Tibial artery (tissue), 4 donors: ENCODE measurements at places on chromosomes 11 and 22.

GRCh38 chr11:58647866-58648265 lies 25.4 kb downstream of the CNTF start:
- DNase-seq: no peak

- no peak for DNase-seq
Measured at GRCh38 chr11:113014262-113015097, 53.3 kb downstream of the NCAM1 start.

- DNase-seq: no peak
Measured at GRCh38 chr11:127376301-127376700, 375.7 kb upstream of the KIRREL3 start.

- no peak for DNase-seq
Measured at GRCh38 chr22:43919106-43919973, 4.3 kb upstream of the PNPLA3 start.

- no peak for DNase-seq
Measured at GRCh38 chr11:124150684-124151083, 32.5 kb upstream of the OR10D3 start.

- DNase-seq: no peak
Measured at GRCh38 chr11:69156673-69157155, 979 bp downstream of the SMIM38 start.

DNA sequence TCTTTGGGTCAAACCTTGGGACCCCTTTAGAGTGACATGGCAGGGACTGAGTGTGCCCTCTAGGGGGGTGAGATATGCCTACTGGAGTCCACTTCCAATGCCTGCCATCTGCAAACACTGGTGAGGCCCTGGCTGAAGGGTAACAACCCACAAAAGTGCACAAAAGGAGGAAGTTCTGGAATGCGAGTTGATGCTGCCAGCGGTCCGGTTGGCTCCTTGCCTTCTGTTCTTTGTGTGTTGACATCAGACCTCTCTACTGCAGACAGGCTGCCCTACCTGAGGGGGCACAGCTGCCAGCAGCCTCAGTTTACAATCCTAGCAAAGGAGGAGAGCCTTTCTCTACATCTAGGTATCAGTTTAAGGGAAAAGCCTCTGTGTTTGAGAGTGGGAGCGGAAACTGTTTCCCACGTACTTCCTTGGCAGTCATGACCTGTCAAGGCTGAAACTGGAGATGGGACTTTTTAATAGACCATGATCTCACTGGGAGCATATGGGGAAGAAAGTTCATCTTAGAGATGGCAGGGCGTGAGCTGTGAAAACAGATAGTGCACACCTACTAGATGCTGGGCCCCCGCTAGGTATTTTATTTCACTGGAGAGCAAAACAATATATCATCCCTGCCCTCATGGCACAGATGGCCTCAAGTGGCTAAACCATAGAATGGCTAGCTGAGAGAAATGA lies 27.2 kb downstream of the BMAL1 start:
- no peak for DNase-seq

DNA sequence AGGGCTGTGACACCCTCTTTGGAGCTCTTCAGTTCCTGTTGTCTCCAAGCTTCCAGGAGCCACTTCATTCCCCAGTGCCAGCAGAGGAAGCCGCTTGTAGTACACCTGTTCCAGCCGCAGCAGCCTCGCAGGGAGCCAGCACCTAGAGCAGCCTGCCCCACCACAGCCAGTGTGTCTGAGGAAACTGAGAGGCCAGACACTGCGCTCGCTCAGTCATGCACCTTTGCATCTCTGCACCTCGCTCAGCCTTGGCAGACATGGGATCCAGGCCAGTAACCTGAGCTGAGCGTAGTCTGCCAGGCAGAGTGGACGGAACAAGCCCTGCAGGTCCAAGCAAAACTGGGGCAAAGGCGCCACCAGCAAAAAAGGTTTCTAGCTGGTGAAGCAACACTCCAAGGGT lies 1072.1 kb downstream of the JRKL start:
- no peak for DNase-seq

DNA sequence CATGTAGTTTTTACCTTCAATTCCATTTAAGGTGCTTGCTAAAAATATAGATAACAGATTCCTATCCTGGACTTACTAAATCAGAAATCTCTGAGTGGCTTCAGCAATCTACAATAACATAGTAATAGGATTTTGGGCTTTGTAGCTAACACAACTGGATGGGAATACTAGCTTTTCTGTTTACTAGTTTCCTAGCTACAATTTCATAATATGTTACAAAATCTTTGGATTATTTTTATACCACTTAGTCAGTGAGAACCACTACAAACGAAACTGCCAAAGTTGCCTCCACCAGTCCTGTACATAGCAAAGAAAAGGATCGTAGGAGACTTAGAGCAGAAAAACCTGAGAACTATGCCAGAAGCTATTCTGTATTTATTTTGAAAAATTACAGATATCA lies 87.7 kb upstream of the ANO3 start:
- no peak for DNase-seq

- DNase-seq: peak; percentile 83
Measured at GRCh38 chr22:37905534-37906363, at the start of gene MICALL1. TSS of gene MICALL1 (plus strand) at chr22:37906297. CDS start at chr22:37906423, 126 bp downstream.

- DNase-seq: no peak
Measured at GRCh38 chr11:1560649-1561251, 11.3 kb downstream of the DUSP8 start.

- DNase-seq: no peak
Measured at GRCh38 chr11:33910296-33910957, 18.6 kb upstream of the LMO2 start.

DNA sequence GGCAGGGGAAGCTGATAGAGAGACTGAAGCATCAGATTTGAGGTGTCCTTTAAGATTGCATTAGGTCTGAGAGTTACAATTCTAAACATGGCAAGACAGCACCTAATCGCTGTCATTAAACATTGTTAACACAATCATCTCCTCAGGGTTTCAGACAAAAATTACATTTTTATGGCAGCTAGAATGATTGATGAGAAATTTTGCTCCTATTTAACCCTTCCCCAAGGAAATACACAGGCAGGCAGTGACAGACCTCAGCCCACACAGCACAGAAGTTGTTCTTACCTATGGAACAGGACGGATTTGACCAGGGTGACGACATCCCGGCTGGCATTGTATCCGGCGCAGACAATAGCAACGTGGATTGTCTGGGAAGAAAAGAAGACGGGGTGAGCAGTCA lies 294.3 kb downstream of the LARGE1 start:
- no peak for DNase-seq

DNA sequence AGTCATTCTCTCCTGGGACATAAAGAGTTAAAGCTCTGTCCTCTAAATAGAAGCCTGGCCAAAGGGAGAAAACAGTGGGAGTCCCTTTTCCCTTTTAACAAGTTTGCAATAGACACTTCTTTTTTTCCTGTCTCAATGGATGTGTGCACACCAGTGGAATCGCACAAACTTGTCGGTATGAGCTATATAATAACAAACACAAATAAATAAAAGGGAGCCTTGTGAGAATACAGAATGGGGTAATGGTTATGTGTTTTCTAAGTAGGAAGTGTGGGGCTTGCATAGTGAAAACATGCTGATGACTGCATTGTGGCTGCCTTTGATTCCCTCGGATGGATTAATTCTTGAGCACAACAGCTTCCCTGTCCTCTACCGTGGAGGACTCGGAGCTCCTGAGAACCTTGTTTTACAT lies 131.9 kb downstream of the WNT7B start:
- DNase-seq: no peak

DNA sequence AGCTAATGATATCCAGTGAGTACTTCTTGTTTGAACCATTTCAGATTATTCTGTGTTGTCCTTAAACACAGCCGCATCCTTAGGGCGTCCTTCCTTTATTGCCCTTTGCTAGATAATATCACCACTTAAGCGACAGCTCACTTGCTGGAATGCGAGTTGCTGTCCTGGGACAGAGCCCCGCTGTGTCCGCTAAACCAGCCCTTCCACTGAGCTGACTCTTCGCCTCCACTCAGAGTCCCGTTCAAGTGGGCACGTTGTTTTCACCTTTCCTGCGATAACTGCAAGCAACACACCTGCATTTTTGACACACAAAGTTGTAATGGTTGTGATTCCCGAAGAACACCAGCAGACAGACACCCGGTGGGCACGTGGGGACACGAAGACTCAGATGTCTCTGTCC lies 140.0 kb downstream of the TBC1D22A start:
- no peak for DNase-seq

DNA sequence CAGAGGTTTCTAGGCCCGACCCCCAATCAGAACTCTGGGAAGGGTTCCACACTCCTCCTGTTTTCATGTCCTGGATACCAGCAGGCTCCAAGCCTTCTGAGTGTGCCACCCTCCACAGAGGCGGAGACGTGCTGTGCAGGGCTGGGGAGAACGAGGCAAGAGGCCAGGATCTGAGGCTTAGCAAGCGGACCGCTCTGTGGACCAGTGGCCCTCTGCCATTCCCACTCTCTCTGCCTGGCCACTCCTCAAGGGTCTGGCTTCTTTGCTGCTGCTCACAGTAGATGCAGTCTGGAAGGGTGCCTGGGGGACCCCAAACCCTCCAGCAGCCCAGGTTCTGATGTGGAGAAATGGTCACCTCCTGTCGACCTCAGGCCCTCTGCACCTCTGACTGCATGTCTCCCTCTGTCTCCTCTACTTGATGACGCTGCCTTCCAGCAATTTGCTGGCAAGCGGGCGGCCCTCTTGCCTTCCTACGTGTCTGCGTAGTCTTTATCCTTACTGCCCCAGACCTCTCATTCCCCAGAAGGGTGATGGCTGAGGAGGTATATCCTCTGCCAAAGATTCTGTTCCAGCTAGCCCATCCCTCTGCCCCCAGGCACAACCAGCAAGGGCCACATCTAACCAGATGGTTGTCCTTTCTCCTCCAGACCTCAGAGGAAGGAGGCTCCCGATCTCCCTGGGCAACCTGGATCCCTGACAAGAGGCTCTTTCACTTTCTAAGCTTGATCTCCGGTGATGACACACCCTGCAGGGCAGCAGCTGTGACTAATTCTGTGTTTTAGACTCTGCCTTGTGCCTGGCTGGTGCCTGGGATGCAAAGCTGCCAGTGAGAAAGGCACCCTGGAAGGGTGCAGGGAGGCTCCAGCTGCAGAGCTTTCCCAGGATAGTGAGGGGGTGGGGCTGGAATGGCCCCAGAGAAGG lies 87.3 kb downstream of the NAT10 start:
- DNase-seq: peak; percentile 87

DNA sequence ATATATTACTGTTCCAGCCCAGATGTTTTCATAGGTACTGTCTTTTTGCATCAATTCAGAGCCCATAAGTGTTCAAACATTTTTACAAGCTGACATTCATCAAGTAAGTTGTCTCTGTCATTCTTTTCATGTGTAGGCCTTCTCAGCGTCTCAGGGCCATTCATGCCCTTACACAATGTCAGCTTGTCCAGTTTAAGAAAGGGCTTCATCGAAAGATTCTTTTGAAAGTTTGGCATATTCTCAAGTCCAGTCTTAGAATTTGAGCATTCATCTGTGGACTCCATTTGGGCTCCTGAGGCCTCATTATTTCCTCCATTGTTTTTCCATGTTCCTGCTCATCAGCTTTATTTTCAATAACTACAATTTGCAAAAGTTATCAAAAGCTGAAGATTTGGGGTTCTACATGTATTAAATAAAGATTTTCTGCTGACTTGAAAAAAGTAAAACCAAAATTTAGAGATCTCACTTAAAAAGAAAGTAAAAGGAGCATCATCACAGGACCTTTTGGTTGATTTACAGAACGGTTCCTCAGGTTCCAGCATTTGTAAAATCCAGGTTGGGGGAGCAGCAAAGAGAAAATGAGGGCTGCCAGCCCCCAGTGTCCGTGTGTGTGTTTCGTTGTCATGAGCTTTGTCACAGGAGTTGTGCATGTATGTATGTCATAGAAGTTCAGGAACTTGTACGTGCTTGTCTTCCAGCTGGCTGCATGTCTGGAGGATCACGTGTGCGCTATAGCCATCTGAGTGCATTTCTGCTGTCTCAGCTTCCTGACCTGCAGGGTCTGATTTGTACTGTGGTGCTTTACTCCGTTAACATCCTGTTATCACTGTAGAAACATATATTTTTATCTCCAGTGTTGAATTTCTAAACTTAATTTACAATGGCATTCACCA lies 15.6 kb downstream of the MOV10L1 start:
- no peak for DNase-seq

DNA sequence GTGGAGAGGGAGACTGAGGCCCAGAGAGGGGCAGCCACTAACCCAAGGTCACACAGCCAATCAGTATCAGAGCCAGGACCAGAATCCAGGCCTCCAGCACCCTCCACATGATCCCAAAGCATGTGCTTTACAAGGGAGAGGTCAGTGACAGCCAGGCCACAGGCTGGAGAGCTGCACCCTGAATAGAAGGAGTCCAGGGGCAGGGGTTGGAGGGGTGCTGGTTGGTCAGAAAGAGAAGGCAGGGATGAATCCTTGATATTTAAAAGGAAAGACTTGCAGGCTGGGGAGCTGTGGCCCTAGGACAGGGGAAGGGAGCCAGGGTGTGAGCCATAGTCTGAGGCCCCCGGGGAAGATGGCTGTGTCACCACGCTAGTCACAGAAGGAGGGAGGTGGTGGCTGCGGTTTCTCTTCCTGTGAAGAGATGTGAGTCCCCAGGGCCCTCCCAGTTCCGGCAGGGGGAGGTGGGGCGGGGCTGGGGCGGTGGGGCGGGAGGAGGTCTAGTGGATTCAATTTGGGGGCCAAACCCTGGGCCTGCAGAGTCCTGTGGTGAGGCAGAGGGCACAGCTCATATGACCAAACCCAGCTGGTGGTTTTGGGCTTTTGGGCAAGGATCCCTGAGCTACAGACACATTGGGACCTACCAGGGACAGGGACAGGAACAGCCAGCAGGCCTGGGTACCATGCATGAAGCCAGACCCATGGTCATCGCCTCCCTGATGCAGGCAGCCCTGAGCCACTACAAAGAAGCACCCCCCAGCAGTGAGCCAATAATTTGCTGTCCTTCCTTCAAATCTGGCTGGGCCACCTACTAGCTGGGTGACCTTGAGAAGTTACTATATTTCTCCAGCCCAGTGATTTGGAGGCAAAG lies 14.0 kb downstream of the RAC2 start:
- DNase-seq: peak; percentile 67

GRCh38 chr11:73980001-73980961 lies 2.4 kb downstream of the UCP2 start:
- peak; percentile 73 for DNase-seq

- peak; percentile 22 for DNase-seq
Measured at GRCh38 chr11:3109921-3110706, 52.9 kb upstream of the CARS1 start.

GRCh38 chr11:101444851-101445250 lies 139.0 kb downstream of the TRPC6 start:
- no peak for DNase-seq

DNA sequence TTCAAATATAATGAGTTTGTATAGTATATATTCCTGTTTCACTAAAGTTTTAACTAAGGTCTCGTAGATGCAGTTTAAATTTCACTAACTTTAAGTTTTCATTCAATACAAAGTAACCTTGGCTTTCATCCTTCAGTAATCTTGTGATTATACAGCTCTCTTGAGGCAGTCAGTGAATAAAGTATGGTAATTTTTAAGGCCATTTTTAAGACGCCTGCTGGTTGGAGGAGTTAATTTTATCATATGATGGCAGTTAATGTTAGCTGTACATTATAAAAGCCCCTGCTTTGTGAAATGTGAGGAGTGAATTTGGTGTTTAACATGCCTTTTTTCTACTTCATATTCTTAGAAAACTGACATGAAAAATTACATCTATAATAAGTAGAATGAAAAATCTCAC lies 163.6 kb downstream of the TMEM135 start:
- no peak for DNase-seq

- no peak for DNase-seq
Measured at GRCh38 chr11:105040703-105041102, 4.4 kb downstream of the CARD16 start.

GRCh38 chr11:134545521-134545920 lies 133.5 kb upstream of the B3GAT1 start:
- DNase-seq: no peak

- DNase-seq: no peak
Measured at GRCh38 chr11:60119710-60120109, 31.2 kb downstream of the MS4A2 start.
